Mesothelial cell of epicardium (in vitro differentiated cells): ENCODE measurements at places on chromosomes 7 and 10.

DNA sequence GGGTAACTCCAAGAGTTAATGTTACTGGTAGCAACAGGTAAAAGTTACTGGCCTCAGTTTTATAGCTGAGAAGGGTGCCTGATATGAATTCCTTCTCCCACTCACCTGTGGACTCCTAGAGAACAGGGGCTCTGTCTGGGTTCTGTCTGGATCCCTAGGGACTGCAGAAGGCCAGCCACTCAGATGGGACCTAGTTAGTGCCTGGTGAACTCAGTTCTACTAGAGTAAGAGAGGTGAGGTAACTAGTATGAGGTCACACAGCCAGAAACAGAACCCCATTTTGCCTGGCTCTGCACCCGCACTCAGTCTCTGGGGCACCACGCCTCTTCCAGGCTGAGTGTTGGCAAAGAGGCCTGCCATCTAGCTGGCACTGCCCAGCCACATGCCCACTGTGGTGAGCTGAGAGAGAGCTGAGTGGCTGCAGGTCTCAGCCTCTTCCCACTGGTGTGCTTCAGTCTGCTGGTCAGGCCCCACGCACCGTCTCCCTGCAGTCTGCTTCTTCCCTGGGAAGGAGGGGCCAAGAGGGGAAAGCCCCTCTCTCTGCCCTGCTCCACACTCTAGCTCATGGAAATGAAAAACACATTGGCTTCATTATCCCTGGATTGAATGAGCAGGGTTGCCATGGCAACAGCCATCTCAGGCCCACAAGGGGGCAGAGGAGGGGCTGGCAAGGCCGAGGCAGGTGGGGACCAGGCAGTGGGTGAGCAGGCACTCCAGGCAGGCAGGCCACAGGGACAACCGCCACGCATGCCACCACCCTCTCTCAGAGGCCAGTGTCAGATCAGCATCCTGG, 110.6 kb downstream of the ZMIZ1 start:
- no peak for DNase-seq

DNA sequence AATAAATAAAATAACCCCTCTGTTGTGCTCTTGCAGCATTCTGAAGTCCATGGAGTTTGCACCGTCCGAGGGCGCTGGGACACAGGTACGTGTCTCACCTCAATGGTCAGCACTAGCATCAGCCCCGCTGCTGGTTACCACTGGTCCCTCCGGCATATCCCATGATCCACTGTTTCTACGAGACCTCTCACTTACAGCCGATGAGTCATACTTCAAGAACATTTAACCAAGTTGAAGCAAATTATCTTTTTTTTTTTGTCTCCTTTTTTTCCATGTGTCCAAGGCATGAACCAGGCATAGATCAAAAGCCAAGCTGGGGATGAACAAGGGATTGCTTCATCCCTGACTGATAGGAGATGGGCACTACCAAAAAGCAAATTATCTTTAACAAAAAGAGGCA, 92.9 kb upstream of the SH2B2 start:
- no peak for DNase-seq

DNA sequence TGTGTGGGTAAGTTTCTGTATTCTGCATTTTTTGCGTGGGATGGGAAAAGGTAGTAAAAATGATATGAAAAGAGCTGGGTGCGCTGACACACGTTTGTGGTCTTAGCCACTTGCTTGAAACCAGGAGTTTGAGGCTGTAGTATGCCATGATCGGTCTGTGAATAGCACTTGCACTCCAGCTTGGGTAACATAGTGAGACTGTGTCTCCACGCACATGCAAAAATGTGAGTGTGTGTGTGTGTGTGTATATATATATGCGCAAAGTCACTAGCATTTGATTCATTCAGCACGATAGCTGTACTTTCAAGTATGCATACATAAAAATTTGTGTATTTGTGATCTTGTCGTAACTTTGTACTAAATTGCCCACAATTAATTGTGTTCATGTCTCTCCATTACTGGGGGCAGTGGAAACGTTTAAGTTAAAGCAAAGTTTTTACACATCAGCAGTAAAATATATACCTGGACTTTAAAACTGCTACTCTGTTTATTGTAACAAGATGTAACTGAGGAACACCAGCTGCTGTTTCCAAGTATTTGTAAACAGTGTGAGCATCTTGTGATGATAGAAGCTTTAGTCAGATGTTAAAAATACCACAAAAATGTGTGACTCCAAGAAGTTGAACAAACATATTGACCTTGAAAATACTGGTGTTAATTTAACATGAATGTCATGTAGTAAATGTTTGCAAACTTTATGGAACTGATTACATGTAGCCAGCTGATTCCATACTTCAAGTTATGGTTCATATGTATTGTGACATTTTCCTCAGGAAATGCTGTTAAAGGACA, 1.6 kb downstream of the ZRANB1 start:
- DNase-seq, result no peak

DNA sequence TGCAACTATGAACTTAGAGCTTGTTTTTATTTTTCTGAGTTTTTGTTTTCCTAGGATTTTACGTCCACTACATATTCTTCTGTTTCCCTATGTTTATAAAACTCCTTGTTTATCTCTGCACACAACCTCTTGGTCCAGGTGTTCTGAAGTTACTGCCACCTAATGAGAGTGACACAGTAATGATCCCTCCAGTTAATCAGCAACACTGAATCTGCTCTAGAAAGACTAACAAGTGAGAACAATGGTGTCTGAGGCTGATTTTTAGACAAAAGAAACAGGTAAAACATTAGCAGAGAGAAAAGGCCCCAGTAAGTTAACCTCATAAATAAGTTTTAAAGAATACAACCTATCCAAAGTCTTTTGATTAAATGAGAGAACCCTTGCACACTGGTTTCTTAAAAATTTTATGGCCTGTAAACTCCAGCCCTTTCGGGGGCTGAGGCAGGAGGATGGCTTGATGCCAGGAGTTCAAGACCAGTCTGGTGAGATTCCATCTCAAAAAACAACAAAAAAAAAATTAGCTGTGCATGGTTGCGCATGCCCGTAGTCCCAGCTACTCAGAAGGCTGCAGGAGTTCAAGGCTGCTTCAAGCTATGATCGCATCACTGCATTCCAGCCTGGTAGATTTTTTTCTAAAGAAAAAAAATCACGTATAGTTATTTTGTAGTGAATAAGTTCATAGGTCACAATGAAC, 397.6 kb downstream of the MAGI2 start:
- peak; percentile 54 for DNase-seq

DNA sequence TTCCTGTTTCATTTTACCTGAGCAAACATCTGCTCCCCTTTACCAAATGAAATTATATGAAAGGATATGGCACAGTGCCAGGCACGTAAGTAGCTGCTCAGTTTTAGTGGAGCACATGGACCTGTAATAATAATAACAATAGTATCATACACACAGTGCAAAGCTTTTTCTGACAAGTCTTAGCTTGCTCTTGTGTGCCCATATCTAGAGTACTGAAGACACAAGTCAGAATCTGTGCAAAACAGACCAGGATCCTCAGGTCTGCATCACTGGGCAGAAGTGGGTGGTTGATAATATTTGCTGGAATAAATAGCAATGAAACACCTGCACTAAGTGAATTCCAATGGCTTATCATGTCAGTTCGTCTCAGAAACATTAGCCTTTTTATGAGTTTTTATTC, 85.5 kb upstream of the DKK1 start:
- DNase-seq, result no peak

- no peak for DNase-seq
These were observed 197.9 kb downstream of the HDAC9 start for GRCh38 chr7:18693406-18693805.

GRCh38 chr10:75600833-75601232, 169.4 kb downstream of the LRMDA start:
- no peak for DNase-seq

DNA sequence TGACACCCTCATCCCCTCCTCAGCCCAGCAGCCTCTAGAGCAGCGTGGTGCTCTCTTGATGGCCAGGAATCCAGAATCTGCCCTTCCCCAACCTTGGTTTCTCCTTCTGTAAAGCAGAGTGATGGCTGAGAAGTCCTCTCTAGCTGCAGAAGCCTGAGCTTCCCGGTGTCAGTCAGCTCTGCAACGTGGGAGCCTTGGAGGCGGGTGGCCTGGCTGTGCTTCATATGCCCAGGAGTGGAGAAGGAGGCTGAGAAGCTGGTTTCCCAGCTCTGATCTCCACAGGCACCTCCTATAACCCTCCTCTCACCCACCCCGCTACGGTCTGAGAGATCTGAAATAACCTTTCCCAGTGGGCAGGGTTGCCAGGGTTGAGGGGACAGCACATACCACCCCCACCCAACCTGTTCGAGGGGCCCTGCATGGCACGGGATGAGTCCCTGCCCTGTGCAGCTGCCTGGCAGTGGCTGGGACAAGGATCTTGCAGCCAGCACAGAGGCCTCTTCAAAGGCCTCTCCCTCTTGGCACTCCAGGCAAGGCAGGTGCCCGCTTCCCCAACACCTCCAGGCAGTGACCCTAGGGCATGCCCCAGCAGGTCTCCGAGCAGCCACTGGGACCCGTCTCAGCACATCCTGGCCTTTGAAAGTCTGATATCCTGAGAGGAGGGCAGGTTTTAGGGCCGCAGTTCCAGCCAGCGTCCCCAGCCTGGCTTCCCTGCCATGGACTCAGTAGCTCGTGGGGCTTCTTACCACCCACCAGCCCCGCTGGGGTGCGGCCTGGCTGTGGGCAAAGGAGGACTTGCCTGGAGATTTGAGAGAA, 18.3 kb upstream of the SLC29A3 start:
- no peak for DNase-seq

- no peak for DNase-seq
These were observed 8.4 kb upstream of the SEPTIN7 start for GRCh38 chr7:35792472-35792871.

GRCh38 chr10:11119843-11120242, 102.2 kb downstream of the CELF2 start:
- no peak for DNase-seq

DNA sequence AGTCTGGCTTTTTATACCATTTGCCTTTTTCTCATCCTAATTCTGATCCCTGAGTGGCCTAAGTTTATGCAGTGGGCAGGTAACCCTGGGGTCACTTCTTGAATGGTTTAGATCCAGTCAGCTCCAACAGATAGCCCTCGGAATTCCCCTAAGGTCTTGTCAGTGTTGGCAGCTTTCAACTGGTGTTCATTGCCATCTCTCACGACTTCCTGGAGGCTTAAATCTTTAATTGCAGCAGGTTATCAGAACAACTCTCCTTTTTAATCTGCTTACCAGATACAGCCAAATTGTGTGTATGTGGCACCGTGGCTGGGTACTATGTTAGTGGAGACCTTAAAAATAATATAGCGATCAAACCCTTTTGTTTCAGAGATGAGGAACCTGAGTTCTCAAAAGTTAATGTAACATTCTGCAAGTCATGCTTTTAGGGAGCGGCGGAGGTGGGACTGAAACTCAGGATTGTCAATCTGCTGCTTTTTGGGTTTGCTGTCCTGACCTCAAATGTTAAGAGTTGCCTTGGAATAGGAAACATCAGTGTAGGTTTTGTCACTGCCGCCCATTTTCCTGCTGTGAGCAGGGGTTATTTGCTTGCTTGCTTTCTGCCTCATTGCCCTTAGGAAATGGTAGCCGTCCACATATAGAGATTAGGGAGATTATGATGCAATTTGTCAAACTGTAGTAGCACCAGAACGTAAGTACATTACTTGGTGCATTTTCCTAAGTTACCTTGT, 818 bp downstream of the DLD start:
- DNase-seq, result no peak

DNA sequence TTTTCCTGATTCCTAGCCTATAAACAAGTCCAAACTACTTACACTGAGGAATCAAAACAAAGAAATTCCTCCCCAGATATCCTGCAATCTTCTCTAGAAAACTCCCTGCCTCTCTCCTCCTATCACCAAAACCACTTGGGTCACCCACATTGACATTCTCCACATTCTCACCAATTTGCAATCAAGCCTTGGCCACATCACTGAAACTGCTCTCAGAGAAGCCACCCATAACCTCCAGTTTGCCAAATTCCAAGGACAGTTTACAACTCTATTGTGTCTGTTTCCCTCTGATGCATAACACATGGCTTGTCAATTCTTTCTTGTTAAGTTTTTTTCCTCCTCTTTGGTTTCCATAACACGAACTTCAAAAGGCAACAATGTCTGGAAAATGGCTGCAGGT, 233.5 kb downstream of the XPNPEP1 start:
- no peak for DNase-seq

GRCh38 chr7:126424985-126425384, 827.8 kb downstream of the GRM8 start:
- DNase-seq, result no peak
